ENCODE measurements at places on chromosomes 6 and 20.

DNA sequence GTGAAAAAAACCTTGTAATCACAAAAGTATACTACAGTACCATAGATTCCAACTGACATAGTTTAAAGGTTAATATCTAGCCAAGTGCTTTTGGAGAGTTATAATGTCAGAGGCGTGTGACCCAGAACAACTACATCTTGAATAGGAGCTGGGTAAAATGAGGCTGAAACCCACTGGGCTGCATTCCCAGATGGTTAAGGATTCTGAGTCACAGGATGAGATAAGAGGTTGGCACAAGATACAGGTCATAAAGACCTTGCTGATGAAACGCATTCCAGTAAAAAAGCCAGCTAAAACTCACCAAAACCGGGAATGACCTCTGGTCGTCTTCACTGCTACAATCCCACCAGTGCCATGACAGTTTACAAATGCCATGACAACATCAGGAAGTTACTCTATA lies 22.4 kb upstream of the KIAA0408 start:
- DNase-seq: no peak

DNA sequence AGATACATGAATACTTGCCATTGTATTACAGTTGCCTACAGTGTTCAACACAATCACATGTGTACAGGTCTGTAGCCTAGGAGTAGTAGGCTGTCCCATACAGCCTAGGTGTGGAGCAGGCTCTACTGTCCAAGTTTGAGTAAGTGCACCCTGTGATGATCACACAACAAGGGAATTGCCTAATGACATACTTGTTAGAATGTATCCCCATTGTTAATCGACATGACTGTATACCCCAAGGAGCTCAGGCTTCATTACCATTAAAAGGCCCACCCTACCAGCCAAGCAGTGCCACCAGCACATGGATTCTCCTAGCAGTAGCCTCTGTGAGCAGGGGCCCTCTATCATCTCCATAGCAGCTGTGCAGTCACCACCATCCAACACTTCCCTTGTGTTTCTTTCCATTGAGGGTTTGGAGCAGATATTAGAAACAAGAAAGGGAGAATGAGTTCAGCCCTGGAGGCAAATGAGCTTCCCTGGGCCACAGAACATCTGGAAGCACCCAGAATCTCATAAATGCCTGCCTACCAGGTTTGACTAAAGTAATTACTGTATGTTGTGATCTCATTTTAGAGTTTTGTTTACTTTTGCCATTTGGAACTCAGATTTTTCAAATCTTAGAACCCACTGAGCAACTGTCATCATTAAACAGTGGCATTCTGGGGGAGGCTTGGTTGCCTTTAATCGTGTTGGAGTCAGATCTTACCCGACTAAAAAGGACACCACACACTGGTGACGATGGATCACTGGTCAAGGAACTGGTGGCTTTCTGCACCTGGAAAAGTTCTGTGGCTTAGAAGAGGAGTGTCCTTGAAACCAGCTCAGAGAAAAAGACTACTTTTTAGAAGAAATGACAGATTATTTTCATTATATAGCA lies 104.9 kb downstream of the TULP4 start:
- no peak for DNase-seq

DNA sequence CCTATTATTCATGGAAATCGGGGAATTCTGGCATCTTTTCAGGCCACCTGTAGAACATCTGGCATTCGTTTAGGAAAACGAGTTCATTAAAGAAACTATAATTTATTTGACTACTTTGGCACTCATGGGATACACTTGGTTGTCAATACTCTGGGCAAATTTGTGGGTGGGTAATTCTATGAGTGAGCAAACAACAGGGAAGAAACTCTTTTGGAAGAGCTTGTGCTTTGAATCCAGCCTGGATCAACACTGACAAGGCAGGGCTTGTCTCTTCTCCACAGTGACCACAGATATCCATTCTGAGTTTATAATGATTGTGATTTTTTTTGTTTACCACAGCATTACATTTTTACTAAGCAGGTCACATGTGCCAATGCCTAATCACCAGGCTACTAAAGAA lies 394.7 kb downstream of the THBS2 start:
- DNase-seq: no peak

DNA sequence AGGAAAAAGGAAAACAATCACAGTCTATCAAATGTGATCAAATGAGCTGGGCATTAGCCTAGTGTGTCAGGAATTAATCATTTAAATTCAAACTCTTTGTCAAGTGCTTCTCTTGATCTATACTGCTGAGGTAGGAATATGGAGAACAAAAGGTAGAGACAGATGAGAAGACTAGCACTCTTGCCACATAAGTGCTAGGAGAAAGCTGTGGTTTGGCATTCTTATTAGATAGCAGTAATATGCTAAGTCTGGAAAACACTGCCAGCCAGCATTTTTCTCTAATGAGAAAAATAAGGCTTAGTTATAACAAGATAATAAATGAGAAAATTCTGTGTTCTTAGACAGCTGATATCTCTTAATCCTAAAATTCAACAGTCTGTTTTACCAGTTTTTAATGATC lies 38.9 kb downstream of the ORC3 start:
- no peak for DNase-seq

DNA sequence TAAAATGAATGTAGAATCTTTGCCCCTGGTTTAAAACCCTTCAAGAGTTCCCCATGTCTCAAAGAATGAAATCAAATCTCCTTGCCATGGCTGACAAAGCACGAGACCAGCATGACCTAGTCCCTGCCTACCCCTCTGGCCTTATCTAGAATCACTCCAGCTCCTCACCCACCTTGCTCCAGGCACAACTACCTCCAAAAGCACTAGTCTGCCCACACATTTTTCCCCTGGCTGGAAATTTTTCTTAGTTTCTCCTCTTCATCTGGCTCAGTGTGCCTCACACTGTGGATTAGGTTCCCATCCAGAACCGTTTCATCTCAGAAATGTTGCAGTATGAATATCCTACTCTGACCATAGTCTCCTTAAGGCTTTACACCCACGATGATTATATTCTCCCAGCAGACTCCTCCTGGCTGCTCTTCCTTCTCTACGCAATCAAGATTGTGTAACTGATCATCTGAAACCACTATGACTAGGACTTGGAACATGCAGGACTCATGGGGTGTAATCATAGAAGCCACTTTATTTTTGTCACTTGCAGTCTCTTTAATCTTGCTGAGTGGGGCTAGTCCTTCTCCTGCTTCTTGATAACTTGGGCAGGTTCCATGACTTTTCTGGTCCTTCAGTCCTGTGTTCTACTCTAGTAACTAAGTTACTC lies 7.8 kb upstream of the MRS2 start:
- DNase-seq: no peak

DNA sequence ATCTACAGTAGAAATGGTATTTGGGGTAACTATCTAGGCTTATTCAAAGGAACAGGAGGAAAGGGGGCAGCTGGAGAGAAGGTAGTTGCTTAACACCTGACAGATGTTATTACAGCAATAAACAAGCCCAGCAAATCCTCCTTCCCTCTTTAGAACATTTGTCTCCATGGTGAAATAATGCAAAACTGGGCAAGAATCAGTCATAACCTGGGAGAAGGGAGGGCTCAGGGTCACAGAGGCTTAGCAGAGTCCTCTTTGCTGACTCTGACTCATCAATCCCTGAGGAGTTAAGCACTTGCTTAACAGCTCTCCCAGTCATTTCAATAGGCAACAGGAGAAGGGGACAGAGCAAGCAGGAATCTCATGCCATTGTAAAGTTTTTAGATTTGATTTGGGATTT lies 230.3 kb downstream of the IBTK start:
- no peak for DNase-seq
